Activated CD4-positive, alpha-beta T cell treated with anti-CD3 and anti-CD28 coated beads, Interleukin-2, amount 10 ng/mL, durations not matched to agents 7 days and 5 days (primary cell): ENCODE measurements at places on chromosomes 6 and 20. TPM values are rescaled to one million over a fixed set of nuclear protein-coding genes. Genes with fewer than 3 reads are reported as not detected.

DNA sequence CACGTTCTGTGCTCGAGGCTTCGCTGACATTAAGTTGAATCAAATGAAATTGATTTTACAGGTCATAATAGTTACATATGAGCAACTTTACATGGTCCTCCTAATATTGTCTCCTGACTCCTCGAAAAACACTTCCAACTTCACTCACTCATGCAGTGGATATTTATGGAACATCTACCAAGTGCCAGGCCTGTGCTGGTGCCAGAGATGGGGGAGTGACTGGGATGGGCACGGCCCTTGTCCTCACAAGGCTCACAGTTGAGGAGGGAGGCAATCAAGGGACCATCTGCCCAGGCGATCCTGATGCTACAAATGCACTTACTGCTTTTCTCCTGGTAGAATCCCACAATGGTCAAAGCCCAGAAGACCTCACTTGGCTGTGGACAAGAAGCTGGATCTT is 426.4 kb downstream of the PREX1 start:
- DNase-seq, result no peak

DNA sequence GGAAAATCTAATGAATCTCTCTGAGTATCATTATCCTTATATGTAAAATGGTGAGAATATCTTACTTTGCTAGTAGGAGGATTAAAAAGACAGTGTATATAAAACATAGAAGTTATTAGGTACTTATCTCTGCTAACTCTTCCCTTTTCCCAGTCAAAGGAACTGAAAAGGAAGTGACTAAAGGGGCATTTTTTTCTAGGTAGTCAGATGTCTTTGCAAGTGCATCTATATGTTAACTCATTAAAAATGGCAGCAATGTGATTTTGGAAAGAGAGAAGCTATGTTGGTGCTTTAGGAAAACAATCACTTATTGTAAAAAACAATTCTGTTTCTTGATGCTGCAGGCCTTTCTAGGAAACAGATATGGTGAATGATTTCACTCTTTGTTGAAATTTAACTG is 180.9 kb downstream of the SAMD5 start:
- no peak for DNase-seq

- DNase-seq, result no peak
Measured at GRCh38 chr20:61254881-61255626, 3.0 kb downstream of the CDH4 start.

DNA sequence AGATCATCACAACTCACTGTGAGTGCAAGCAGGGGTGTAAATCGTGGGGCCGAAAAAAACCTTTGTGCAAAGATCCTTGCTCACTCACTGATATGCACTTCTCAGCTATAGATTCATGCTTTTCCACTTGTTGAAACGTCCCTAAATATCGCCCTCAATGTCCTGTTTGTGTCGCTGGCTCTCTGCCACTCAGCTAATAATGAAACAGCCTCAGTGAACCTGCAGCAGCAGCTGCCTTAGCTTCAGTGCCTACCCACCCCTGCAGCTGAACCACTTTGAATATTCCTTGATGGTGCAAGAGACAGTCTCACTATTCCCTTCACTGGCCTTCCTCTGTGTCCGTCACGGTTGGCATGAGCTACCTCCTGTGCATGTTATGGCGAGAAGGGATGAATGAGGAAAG is 128.9 kb upstream of the NAA20 start:
- no peak for DNase-seq

Gene TAPBP
- total RNA-seq, result 246 TPM

Gene KCNG1
- not detected for total RNA-seq

Gene EPHA7
- total RNA-seq, result not detected

Gene GPX5
- total RNA-seq, result not detected

Gene SLC52A3
- total RNA-seq, result not detected
